Right ventricle myocardium inferior (tissue), 1 donor: ENCODE measurements at places on chromosomes 1 and 21. TPM values are rescaled to one million over a fixed set of nuclear protein-coding genes. Genes with fewer than 3 reads are reported as not detected.
A peak's percentile ranks its signal among the peaks of the same experiment; 100 is the strongest.

The NEXN gene
- total RNA-seq: 365 TPM

- no peak for DNase-seq
Measured at GRCh38 chr1:199522338-199522737, 505.2 kb upstream of the NR5A2 start.

DNA sequence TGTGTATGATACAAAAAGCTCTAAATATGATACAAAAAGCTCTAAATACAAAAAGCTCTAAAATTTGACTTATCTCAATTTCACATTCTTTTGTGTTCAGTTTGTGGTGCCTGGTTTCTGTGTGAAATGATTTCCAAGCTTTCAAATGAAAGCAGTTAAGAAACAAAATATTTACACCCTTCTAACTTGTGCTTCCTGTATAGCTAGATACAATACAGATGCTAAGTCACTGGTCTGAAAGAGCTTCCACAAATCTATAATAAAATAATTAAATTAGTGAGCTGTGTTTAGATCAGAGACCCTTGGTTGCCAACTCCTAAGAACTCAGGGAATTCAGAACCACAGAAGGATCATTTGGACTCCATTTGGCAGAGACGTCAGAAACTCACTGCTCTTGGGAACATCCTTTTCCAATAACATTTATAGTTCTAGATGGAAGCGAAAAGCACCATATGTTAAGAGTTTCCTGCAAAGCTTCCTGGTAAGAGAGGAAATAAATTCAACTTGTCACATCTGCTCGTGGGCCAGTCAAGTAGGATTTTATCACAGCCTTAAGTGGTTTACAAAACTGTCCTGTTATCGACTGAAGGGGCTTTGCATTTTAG, 1079.1 kb downstream of the ADGRL2 start:
- DNase-seq: no peak

GRCh38 chr21:25997788-25998611, 172.6 kb downstream of the APP start:
- no peak for DNase-seq

DNA sequence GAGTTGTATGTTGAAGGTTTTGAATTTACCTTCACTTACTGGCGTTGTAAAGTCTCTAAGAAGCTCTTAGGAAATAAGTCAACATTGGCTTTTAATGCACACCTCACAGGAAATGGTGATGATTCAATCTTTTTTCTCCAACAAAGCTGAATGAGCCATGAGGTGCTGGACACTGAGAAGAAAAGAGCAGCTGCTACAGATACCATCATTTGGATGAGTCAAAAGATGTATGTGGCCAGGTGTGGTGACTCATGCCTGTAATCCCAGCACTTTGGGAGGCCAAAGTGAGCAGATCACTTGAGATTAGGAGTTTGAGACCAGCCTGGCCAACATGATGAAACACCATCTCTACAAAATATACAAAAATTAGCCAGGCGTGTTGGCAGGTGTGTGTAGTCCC, 3.3 kb upstream of the IL23R start:
- DNase-seq: no peak

DNA sequence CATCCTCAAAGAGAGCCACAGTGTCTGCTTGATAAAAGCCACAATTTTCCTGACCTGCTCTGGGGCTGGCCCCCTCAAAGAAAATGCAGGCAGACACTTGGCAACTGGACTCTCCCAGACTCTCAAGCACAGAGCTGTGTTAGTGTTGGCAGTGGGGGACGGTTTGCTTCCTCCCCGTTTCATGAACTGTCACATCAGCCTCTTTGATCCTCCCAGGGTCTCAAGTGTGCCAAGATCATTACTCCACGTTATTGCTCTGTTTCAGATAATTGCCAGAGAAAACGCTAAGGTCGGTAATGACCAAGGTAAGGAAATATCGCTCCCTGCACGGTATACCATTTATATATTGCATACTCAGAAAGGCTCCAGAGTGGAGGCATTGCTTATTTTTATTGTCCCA, 138.8 kb downstream of the NTMT2 start:
- no peak for DNase-seq

- no peak for DNase-seq
Measured at GRCh38 chr1:31432592-31433395, 19.8 kb downstream of the SERINC2 start.

GRCh38 chr1:182087304-182087703, 25.8 kb upstream of the ZNF648 start:
- DNase-seq: no peak

- no peak for DNase-seq
Measured at GRCh38 chr21:17981060-17981740, 162.0 kb upstream of the C21orf91 start.

GRCh38 chr1:20483833-20484518, 2.0 kb downstream of the CAMK2N1 start:
- DNase-seq: peak; percentile 62

DNA sequence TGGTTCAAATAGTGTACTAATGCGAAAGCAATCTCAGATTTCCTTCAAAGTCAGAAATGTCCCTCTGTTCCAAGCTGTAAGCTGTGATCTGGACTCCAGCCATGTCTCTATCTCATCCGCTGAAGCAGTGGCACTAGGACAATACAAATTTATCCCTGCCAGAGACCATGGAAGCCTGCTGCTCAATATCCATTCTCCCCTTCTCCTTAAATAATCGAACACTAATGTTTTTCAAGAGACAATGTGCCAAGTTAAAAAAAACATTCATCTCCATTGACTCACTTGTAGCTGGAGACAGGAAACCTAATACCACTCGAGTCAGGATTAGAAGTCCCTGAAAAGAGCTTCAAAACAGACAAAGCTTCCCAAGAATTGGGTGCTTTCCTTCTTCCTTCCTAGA, 38.5 kb upstream of the PGBD5 start:
- DNase-seq: no peak

DNA sequence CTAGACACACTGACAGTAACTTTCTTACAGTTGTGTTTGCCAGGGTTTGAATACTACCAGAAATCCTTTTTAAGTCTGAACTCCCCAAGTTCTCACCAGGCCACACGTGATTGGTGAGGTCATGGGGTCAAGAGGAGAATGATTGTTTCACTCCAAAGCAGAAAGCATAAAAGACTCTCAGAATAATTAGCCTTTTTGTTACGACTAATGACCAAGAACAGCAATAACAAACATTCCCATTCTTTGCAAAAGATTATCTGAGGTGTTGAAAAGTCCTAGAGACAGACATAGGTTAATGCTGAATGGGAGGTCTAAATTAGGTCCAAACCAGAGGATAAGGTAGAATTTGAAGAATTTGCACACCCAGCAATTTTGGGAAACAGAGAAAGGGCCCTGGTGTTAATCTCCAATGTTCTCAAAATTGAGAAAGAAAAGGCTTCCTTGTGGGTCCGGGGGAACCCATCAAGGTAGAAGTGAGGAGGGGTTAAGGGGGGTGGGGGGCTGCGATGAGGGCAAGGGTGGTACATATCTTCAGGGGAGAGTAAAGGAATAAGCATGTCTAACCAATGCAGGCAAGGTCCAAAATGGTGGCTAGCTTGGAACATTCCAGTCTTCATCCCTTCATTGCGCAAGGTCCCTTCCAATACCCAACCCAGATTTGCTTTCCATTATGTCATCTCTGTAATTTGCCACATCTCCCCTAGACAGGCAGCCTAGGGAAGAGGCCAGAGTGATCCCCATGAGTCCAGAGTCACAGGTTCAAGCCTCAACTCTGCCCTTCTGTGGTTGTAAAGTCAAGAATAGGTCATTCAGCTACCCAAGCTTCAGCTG, 74.6 kb upstream of the NFIA start:
- DNase-seq: no peak

The GCSAML gene
- total RNA-seq: 0.05 TPM

GRCh38 chr1:162564762-162565218, 3.3 kb downstream of the UAP1 start:
- DNase-seq: no peak

- DNase-seq: no peak
Measured at GRCh38 chr1:85078903-85079302, 30.6 kb upstream of the MCOLN3 start.

DNA sequence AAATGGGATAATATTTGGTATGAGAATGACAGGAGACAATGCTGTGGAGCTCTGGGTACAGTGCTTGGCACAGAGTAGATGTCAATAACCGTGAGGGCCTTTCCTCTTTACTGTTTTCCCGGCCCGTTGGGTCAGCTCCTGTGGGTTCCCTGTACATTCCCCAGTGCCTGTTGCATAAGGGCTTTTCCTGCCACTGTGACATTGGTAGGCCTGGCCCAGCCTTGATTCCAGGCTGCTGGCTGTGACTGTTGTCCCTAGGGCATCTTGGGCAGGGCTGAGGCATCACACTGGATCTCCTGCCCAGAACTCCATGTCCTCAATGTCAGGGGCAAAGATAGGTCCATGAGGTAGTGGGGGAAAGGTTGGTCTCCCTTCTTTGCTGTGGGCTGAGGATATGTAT, 25.8 kb upstream of the MYCL start:
- DNase-seq: no peak
